ENCODE measurements at places on chromosomes 5 and 9.

DNA sequence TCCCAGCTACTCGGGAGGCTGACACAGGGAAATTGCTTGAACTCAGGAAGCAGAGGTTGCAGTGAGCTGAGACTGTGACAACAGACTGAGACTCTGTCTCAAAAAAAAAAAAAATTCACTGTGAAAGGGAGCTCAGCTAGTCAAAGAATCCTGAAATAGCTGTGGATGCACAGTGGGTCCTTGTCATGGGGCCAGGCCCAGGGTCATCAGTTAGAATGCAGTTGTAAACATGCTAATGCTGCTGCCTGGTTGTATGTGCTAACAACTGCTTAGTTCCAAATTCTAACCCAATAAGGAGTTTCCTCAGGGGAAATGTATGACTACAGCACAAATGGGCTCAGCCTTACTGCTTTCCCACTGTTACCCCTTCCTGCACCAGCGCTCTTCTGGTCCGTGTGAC is 84.0 kb downstream of the PALM2AKAP2 start:
- DNase-seq: no peak

GRCh38 chr9:128206916-128207910 is 4.0 kb downstream of the DNM1 start:
- no peak for DNase-seq

DNA sequence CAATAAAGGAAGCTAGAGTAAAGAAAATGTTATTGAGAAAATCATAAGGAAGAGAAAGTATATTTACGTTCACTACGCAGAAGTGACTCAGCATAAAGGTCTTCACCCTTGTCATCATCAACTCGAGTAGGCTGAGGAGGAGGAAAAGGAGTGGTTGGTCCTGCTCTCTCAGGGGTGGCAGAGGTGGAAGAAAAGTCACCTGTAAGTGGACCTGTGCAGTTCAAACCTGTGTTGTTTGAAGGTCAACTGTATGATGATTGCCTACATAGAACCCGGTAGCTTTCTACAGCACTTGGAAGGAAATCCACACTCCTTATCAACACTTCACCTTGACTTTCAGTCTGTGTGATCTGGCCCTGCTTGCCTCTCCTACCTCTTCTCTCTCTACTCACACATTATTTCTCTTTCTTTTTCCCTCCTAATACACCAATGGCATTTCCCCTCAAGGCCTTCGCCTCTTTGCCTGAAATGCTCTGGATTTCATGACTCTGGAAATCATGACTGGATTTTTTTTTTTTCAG is 109.3 kb upstream of the CPEB4 start:
- DNase-seq: no peak

DNA sequence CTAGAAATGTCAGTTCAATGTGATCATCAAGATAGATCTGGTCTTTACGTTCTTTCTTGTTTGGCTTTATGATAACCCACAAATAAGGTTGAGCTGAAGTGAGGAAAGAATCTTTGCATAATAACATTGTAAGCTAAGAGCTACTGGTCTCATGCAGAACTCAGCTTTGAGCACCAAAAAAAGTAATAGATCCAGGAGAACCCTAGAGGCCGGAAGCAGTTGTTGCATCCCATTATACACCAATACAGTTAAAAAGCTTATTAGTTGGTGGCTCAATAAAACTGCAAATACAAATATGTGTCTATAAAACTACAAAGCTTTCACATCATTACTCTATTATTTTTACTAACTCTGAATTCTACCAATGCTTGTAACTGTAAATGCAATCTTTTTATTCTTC is 85.5 kb upstream of the NUDT12 start:
- no peak for DNase-seq

GRCh38 chr9:135053133-135053532 is 34.3 kb upstream of the OLFM1 start:
- no peak for DNase-seq

- no peak for DNase-seq
These were observed 12.3 kb upstream of the PPP2R2B start for GRCh38 chr5:146890731-146891440.

- no peak for DNase-seq
These were observed 150.8 kb downstream of the MEF2C start for GRCh38 chr5:88732181-88732633.
